ENCODE measurements at places on chromosomes 6 and 20. TPM values are rescaled to one million over a fixed set of nuclear protein-coding genes. Genes with fewer than 3 reads are reported as not detected.

Gene PPDPF
- total RNA-seq = 355 TPM

Gene FHL5
- total RNA-seq = not detected

Gene SOX18
- total RNA-seq = 0.22 TPM

Gene STMND1
- total RNA-seq = not detected

Gene SDHAF4
- 13.1 TPM for total RNA-seq

Gene TSPO2
- not detected for total RNA-seq

Gene HRH3
- not detected for total RNA-seq

Gene GCNT2
- total RNA-seq = 0.63 TPM

Gene RNF144B
- 57.9 TPM for total RNA-seq

Gene FOXO3
- total RNA-seq = 53.0 TPM

Gene MUCL3
- not detected for total RNA-seq

Gene ZNF391
- 8.3 TPM for total RNA-seq

Gene DZANK1
- 3.0 TPM for total RNA-seq

Gene PAX1
- total RNA-seq = not detected

Gene BCLAF1
- 178 TPM for total RNA-seq

Gene MAP7
- 15.4 TPM for total RNA-seq

Measured in MCF 10A (cell line).